Dermis blood vessel endothelial cell (primary cell): ENCODE measurements at places on chromosomes 13 and 19. TPM values are rescaled to one million over a fixed set of nuclear protein-coding genes. Genes with fewer than 3 reads are reported as not detected.
A peak's percentile ranks its signal among the peaks of the same experiment; 100 is the strongest.

- no peak for DNase-seq
Observed at GRCh38 chr19:32197896-32198882, 147.2 kb upstream of the ZNF507 start.

DNA sequence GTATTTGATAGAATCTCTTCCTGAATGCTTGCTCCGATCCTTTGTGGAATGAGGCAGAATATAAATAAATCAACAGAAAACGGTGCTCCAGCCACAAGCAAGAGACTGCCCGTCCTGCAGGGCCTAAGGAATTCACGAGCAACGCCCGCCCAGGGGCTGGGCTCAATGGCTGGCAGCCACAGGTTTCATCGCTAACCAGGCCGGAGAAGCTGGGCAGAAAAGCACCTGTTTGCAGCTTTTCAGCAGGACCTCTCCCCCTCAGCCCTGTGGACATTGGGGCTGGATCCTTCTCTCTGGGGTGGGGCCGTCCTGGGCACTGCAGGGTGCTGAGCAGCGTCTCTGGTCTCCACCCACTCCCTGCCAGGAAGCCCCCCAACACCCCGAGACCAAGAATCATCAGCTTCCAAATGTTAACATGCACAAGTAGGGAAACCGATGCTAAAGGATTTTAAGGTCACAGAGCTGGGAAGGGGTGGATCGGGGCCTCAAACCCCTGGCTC is 102.5 kb downstream of the GADD45B start:
- peak; percentile 71 for DNase-seq

DNA sequence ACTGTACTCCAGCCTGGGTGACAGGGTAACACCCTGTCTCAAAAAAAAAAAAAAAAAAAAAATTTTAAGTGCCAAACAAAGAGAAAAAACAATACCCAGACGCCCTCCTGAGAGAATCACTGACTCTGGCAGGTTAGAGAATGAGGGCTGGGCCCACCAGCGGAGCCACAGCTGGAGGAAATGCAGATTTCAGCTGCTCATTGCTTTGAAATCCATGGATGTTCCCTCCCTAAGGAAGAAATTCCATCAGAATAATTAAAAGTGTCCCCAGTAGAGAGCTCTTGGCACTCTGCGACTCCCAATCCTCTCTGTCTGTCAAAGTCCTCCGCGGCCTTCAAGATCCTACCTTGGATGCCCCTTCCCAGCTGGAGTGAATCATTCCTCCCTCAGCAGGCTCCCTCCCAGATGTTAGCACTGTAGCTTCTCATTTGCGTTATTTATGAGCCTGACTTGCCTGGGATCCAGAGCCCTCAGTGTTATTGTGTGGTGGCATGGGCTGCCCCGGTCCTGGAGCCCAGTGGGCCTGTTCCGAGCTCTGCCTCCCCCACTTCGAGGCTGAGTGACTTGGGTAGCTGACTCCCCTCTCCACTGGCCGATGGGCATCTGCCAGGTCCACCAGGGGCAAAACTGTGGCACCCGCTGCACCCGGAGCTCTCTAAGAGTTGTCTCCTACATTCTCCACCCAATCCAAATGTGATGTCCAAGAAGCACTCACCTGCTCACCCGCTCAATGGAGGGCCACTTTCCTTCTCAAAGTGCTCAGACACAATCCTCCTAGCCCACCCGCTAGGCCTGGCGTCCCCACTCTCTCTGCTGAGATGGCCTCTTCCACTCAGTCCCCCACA is 47.0 kb downstream of the SERP2 start:
- no peak for DNase-seq

- no peak for DNase-seq
Observed at GRCh38 chr13:83221813-83222241, 660.4 kb downstream of the SLITRK1 start.

DNA sequence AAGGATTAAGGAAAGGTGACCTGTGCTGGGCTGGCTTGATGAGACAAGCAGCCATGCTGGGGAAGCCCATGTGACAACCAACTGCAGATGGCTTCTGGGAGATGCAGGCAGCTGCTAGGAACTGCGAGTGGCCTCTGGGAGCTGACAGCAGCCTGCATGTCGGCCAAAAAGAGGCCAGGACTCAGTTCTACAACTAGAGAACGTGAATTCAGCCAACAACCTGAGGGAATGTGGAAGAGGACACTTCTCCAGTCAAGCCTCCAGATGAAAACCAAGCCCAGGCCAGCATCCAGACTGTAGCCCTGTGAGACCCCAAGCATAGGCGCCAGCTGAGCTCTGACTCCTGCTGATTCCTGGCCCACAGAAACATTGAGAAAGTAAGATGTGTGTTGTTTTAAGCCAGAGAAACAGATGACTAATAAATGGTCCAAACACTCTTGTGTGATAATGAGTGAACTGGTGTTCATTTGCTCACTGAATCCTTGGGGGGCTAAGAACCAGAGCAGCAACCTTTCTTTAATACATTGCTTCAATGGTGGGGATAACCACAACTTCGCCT is 45.0 kb downstream of the SLC7A1 start:
- no peak for DNase-seq

DNA sequence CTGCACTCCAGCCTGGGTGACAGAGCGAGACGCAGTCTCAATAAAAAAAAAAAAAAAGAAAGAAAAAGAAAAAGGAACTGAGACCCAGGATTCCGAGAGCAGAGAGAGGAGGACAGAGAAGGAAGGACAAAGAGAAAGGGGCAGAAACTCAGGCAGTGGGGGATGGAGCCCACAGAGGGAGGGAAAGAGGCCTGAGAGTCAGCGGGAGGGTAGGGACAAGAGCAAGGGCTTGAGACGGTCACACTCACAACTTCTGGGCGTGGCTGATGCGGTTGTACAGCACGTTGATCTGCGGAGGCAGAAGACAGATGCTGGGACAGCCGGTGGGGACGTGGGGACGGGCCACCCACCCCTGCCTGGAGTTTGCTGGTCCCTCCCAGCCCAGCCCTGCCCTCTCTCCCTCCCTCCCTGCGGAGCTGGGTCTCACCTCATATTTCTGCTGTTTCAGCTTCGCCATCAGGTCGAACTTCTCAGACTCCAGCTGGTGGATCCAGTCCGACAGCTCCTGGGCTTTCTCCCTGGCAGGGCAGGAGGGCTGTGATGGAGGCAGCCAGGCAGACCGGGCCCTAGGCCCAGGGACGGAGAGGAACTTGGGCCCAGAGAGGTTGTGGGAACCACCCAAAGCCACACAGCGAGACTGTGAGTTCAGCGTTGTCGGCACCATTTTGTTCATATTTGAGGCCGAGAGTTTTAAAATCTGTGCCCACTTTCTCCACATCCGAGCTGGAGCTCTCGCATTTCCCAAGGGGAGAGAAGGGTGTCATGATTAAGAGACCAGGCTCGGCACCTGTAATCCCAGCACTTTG is 15.2 kb downstream of the TNNT1 start:
- no peak for DNase-seq

- DNase-seq, result no peak
Observed at GRCh38 chr19:46295401-46296201, 1.2 kb upstream of the HIF3A start.

DNA sequence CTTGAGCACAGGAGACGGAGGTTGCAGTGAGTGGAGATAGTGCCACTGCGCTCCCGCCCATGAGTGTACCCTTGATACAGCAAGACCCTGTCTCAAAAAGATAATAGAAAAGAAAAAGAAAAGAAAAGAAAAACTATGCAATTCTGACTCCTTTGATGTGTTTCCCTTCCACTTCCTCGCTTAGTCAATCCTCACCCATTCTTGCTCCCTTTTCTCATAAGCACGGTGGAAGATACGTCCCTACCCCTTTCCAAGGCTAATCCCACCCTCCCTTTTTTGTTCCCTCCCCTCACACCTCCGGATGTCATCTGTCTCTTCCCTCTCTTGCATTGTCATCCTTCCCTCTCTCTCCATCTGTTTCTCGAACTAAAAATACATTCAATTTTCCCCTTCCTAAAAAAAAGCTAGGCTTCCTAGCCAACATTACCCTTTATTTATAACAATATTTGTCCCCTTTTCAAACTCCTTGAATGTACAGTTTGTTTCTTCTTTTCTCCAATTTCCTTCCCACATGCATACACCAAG is 40.5 kb upstream of the ITM2B start:
- no peak for DNase-seq

GRCh38 chr13:30172593-30173302 is 134.6 kb downstream of the KATNAL1 start:
- DNase-seq, result no peak

DNA sequence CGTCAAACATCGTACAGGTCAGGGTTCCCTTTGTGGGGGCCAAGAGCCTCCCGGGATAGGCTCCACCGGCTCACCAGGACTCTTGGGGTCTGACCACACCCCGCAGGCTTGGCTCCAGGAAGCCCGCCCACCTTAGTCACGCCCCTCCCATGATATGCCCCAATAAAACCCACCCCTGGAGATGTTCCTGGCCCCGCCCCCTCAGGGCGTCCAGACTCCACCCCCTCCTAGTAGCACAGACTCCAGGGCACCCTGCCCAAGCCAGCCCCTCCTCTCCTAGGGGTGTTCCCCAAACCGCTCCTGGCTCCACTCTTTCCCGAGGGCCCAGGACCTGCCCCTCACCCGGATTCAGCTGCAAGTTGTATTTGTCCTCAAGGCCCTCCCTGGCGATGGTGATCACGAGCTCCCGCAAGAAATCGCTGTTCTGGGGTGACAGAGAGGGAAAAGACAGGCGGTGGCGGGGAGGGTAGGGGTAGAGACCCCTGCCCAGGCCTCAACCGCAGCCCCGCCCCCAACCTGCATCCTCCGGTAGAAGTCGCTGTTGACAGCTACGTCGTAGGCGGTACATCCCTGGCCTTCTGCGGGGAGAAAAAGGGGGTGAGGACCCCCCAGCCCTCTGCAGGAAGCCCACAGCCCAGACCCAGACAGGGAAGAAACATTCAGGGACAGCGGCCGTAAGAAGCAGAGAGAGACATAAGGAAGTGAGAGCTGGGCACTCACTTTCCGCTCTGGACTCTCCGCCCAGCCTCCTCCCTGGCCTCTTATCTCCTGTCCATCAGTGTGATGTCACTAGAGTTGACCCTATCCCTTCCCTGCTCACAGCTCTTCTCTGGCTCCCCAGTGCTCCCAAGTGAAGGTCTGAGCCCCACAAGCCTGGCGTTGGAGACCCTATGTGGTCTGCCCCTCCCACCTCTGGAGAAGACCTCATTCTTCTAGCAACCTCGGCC is 3.9 kb downstream of the PIH1D1 start:
- peak; percentile 25 for DNase-seq

- DNase-seq, result peak; percentile 91
Observed at GRCh38 chr19:35124098-35125060, 8.8 kb downstream of the FXYD3 start.

DNA sequence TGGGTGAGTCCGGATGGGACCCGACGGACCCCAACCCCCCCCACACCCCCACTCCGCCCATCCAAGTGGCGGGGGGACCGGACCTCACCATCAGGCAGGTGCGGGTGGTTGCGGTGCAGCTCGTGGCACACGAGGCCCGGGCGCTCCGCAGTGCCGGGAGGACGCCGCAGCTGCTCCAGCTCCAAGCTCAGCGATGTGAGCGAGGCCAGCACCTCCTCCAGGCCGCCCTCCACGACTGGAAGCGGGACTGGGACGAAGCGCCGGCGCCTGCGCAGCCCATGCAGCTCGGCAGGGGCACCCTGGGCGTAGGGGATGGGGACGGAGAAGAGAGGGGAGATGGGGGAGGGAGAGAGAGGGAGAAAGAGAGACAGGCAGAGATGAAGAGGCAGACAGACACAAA is 30.1 kb upstream of the OLFM2 start:
- no peak for DNase-seq

- no peak for DNase-seq
Observed at GRCh38 chr13:35957241-35957731, 173.9 kb downstream of the DCLK1 start.

- peak; percentile 95 for DNase-seq
Observed at GRCh38 chr13:102798581-102799425, at the start of the genes BIVM and POGLUT2. Gene BIVM (plus strand): TSS chr13:102799119. CDS start chr13:102807268, 8,149 bp downstream. Gene POGLUT2 (minus strand): TSS chr13:102798976. CDS start chr13:102798670, 306 bp downstream.

- no peak for DNase-seq
Observed at GRCh38 chr13:79398915-79399314, 7.1 kb downstream of the RBM26 start.

GRCh38 chr13:113433391-113433916 is 19.8 kb downstream of the ADPRHL1 start:
- no peak for DNase-seq

- DNase-seq, result peak; percentile 41
Observed at GRCh38 chr13:96229356-96229755, 139.4 kb downstream of the HS6ST3 start.

DNA sequence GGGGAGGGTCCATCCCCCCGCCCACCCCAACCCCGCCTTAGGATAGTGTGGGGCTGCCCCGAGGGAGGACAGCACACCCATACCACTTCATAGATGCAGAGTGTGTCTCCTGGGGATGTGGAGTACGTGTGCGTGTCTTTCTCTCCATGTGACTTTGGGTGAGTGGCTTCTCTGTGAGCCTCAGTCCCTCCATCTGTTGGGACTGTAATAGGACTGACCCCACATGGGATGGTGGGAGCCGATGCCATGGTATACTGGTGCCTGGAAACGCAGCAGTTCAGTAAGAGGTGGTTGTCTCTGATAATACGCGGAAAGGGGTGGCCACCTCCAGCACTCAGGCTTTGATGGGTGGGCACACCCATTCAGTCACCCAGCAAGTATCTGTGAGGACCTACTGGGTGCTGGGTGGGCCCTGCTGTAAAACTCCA is 816 bp upstream of the PRKD2 start:
- no peak for DNase-seq

- DNase-seq, result no peak
Observed at GRCh38 chr19:43681821-43682220, 11.9 kb upstream of the PLAUR start.

ZNF626 gene
- 8.1 and 18.7 TPM in 2 replicates for total RNA-seq

ABCC4 gene
- 6.1 and 9.8 TPM in 2 replicates for total RNA-seq

CYP2F1 gene
- not detected in 2 replicates for total RNA-seq

CYP4F8 gene
- not detected in 2 replicates for total RNA-seq

FFAR2 gene
- not detected in 2 replicates for total RNA-seq

NALCN gene
- 12.9 TPM in 2 replicates for total RNA-seq

RAB3A gene
- total RNA-seq, result 0.17 and 0.93 TPM in 2 replicates

THSD1 gene
- total RNA-seq, result 80.3 and 83.1 TPM in 2 replicates
